ENCODE measurements at places on chromosomes 6 and 20. TPM values are rescaled to one million over a fixed set of nuclear protein-coding genes. Genes with fewer than 3 reads are reported as not detected.

- no peaks in the 10 kb centered on the region for H3K36me3 ChIP-seq
- no peaks in the 10 kb centered on the region for H3K4me1 ChIP-seq
- no peak for DNase-seq
- no peak overlapping the region for H3K27ac ChIP-seq
- H3K4me3 ChIP-seq, result no peak overlapping the region
These were observed 131.0 kb upstream of the MLN start for GRCh38 chr6:33934731-33935270.

DNA sequence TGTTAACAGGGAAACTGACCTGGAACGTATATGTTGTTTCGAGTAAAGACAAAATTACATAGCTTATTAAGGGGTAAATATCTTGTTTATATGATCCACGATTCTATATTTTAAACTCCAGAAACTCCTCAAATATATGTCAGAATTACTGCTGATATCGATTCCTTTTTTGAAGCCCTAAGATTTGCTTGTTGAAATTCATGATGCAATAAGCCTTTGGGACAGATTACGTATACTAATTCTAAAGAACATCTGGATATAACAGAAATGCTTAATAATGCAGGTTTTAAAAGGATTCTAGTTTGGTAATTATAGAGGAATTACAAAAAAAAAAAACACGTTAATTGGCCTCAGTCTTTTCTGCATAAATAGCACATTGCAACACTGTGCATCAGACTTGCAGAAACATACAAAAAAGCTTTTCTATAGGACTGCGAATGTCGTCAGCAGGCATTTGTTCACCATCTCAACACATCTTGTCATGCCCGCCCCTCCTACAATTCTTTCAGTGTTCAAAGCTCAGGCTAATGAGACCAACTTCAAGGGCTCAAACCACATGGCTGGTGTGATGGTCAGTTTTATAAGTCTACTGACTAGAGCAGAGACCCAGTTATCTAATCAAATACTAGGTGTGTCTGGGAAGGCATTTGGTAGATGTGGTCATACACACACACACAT is 74.9 kb downstream of the AGPAT4 start:
- H3K4me3 ChIP-seq, result no peak overlapping the region
- no peaks in the 10 kb centered on the region for H3K36me3 ChIP-seq
- H3K27me3 ChIP-seq, result no peaks in the 10 kb centered on the region
- no peak overlapping the region for H3K27ac ChIP-seq
- no peaks in the 10 kb centered on the region for H3K4me1 ChIP-seq

CST9L gene
- not detected for total RNA-seq

- no peak overlapping the region for H3K27ac ChIP-seq
- H3K27me3 ChIP-seq, result no peaks in the 10 kb centered on the region
- no peak for DNase-seq
- no peaks in the 10 kb centered on the region for H3K36me3 ChIP-seq
These were observed 136.8 kb upstream of the BTBD3 start for GRCh38 chr20:11780765-11781369.

DNA sequence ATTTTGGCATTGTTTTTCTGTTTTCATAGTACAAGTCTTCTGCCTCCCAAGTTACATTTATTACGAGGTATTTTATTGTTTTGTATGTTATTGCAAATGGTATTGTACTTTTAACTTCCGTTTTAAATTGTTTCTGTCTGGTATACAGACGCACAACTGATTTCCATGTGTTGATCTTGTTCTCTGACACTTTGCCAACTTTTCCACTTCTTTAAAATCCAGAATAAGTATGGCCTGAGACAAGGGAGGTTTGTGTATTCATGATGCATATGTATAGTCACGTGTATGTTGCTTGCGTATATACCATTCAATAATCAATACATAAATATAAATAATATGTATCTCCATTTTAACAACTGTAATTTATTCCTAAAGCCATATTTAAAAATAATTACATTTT is 41.2 kb downstream of the THBS2 start:
- peak overlapping the region; percentile 42 for H3K4me3 ChIP-seq
- H3K27me3 ChIP-seq, result no peaks in the 10 kb centered on the region
- peaks cover 28% of the 10 kb centered on the region for H3K4me1 ChIP-seq
- peak overlapping the region; percentile 71 for H3K27ac ChIP-seq
- H3K36me3 ChIP-seq, result peaks cover 6% of the 10 kb centered on the region

DNA sequence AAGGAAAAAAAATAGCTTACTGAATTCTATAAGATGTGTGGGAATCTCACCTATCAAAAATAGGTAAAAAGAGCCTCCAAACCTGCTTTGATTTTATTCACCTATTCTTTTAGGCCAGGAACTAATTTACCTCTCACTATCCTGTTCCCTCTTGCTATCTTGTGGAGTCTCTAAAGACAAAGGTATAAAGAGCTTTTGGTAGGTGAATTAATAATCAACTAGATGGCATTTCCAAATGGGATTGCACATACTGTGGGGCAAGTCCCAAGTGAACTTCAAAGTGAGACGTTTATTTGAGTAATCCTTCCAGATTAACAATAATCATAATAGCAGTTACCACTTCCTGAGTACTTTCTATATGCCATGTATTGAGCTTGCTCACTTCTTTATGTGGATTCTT is 2.8 kb downstream of the FAM8A1 start:
- peaks cover 22% of the 10 kb centered on the region for H3K36me3 ChIP-seq
- H3K4me1 ChIP-seq, result peaks cover 25% of the 10 kb centered on the region
- H3K27ac ChIP-seq, result no peak overlapping the region
- no peaks in the 10 kb centered on the region for H3K27me3 ChIP-seq
- no peak for DNase-seq

- no peaks in the 10 kb centered on the region for H3K36me3 ChIP-seq
- no peaks in the 10 kb centered on the region for H3K4me1 ChIP-seq
- no peak overlapping the region for H3K4me3 ChIP-seq
- no peak overlapping the region for H3K27ac ChIP-seq
- no peaks in the 10 kb centered on the region for H3K27me3 ChIP-seq
These were observed 140.4 kb downstream of the SYNE1 start for GRCh38 chr6:152496731-152497130.

CST4 gene
- not detected for total RNA-seq

All from suprapubic skin (tissue), 4 donors.